Transverse colon (tissue), 4 donors: ENCODE measurements at places on chromosomes 11 and 22. TPM values are rescaled to one million over a fixed set of nuclear protein-coding genes. Genes with fewer than 3 reads are reported as not detected.

Gene TUB
- 2.5 TPM for total RNA-seq

Gene FAM180B
- not detected for total RNA-seq

Gene BEST1
- total RNA-seq: 1.6 TPM

Gene OR2D2
- not detected for total RNA-seq

Gene C11orf91
- not detected for total RNA-seq

Gene RNF26
- total RNA-seq: 13.2 TPM

Gene DEPDC7
- 18.4 TPM for total RNA-seq

Gene PI4KA
- 126 TPM for total RNA-seq

Gene OR8A1
- not detected for total RNA-seq

Gene SAA4
- total RNA-seq: not detected

Gene CAVIN3
- total RNA-seq: 124 TPM

Gene TPBGL
- total RNA-seq: 3.7 TPM

Gene CHCHD10
- total RNA-seq: 15.3 TPM

Gene PHOX2A
- 0.41 TPM for total RNA-seq
